DMS 273 treated with DMSO at 0.1 percent for 48 hours (cell line): ENCODE measurements at places on chromosomes 2 and 18.

- no peak for DNase-seq
Observed at GRCh38 chr18:67463829-67464228, 52.7 kb downstream of the DSEL start.

- DNase-seq, result no peak
Observed at GRCh38 chr2:5098286-5098685, 593.9 kb upstream of the SOX11 start.

- DNase-seq, result no peak
Observed at GRCh38 chr2:205767617-205768016, 85.3 kb downstream of the NRP2 start.

DNA sequence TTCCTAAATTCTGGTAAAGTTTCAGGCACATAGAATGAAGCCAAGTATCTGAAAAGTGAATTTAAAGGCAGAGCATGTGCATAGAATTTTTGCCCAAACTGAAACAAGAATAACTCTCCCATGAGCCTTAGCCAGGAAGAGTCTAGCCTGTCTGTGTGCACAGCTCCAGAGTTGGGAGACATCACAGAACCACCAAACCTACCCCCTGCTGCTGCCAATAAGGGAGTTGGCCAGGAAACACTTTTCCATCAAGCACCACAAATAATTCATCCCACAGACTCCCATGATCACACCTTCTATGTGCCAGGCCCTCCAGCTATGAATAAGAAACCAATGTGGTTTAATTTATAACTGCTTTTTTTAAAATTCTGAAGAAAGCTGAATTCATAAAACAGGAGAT is 27.0 kb downstream of the OSR1 start:
- no peak for DNase-seq

DNA sequence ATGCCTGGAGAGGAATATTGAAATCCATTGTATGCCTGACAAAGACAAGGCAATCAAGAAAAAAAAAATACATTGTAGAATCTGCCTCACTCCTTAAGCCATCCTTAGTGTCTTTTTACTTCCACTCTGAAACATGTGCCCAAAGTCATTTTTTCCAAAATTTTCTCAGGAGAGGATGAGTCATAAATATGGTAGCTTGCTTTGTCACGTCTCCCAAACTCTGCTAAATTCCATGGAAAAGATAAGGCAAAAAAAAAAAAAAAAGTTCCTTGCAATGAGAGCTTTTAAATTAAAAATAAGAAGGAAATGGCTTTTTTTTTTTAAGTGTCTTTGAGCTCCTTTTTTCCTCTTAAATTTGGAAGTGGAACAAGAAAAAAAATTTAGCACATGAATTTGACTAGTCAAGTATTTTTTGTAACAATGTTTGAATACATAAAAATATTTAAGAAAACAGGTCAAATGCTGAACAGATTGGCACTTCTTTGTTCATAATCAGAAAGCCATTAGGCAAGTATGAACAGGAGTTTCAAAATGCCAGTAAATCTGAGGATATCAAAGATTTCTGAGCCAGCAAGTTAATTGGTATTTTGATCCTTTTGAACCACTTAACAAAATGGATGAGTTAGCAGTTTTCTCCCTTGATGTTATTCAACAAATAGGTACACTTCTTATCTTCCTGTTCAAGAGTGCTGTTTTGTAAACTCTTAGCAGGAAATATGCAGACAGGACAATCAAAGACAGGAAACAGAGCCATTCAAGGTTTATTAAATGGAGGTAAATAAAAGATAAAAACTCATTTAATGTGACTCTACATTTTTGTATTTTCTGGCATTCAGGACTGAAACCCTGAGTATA is 247.3 kb upstream of the SP5 start:
- peak; percentile 43 for DNase-seq

DNA sequence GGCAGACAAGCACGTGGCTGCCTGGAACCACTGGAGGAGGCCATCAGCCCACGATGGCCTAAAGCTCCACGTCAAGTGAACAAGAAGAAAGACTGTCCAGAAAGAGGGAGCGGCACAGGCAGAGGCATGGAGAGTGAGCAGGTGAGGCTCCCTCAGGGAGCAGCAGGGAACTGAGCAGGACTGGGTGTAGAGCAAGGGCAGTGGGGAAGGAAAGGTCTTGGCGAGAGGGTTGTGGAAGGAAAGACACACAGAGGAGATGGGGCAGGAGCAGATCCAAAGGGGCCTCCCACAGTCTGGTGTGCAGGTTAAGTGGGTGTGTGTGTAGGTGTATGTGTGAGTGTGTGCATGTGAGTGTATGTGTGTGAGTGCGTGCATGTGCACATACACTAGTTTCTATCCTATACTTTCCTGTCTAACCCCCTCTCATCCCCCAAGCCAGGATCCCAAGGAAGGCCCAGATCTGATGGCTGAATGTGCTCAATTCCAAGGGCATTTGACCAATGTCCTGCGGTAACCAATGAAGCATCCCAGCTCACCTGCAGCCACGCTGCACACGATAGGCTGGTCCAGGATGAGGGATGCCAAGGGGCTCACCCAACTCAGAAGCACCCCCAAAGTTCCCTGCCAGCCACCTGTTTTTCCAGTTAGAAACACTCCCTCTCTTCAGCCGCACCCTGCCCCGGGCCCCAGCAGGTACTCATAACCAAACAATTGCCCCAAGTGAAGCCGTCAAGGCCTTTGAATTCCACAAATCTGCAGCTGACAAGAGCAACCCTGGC is 262.5 kb upstream of the RAB6C start:
- DNase-seq, result no peak

DNA sequence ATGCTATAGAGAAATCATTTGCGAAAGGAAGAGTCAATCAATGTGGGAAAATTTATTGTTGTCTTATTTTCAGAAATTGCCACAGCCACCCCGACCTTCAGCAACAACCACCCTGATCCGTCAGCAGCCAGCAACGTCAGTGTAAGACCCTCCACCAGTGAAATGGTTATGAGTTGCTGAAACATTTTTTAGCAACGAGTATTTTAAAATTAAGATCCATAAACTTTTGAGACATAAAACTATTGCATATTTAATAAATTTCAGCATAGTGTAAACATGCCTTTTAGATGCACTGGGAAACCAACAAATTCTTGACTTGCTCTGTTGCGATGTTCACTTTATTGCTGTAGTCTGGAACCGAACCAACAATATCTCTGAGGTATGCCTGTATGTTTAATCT is 887.9 kb downstream of the DCDC2C start:
- no peak for DNase-seq

DNA sequence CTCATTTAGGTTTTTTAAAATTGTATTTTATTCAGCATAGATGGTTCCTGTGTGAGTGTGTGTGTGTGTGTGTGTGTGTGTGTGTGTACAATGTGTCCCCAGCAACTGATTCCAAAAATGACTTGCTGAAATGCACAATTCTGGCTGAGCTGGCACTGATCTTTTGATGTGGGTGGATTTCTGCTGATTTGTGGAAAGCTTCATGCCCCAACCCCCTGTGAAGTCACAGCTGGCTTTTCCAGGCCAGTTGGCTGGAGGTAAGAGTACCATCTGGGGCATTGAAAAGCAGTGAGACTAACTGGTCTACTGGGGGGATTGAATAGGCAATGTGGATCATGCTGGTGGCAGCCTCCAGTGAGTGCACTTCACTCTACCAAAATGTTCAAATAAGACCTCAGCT is 187.2 kb downstream of the LRRTM1 start:
- DNase-seq, result peak; percentile 29

DNA sequence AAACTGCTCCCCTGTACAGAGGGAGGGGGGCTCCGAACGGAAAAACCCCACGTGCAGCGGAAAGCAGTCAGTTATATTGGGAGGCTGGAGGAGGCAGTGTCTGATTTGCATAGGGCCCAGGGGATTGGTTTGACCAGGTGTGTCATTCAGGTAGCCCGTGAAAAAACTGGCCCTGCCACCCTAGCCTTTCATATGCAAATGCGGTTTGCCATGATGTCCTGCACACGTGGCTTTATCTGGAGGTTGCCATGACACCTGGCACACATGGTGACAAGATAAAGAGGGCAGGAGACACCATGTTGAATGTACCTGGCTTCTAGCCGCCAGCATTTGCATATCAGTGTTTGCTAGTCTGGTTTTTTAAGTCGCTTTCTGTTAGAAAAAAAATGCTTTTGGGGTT is 20.5 kb downstream of the SLC25A52 start:
- no peak for DNase-seq

DNA sequence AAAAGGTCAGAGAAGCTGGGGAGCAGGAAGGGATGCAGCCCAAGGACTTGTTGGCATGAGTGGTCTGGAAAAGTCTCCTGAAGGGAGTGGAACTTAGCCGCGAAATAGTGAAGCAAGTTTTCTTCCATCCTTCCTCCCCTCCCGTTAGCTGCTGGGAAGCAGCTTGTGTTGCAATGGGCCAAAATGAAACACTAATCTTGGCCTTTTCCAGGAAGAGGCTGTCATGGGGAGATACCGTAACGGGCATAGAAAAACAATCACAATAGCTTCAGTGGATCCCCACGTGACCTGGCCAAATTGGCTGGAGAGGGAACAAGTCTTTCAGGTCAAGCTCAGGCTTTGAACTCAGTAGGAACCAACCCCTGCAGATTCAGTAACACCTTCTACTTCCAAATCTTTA is 49.3 kb downstream of the SEMA4F start:
- no peak for DNase-seq

DNA sequence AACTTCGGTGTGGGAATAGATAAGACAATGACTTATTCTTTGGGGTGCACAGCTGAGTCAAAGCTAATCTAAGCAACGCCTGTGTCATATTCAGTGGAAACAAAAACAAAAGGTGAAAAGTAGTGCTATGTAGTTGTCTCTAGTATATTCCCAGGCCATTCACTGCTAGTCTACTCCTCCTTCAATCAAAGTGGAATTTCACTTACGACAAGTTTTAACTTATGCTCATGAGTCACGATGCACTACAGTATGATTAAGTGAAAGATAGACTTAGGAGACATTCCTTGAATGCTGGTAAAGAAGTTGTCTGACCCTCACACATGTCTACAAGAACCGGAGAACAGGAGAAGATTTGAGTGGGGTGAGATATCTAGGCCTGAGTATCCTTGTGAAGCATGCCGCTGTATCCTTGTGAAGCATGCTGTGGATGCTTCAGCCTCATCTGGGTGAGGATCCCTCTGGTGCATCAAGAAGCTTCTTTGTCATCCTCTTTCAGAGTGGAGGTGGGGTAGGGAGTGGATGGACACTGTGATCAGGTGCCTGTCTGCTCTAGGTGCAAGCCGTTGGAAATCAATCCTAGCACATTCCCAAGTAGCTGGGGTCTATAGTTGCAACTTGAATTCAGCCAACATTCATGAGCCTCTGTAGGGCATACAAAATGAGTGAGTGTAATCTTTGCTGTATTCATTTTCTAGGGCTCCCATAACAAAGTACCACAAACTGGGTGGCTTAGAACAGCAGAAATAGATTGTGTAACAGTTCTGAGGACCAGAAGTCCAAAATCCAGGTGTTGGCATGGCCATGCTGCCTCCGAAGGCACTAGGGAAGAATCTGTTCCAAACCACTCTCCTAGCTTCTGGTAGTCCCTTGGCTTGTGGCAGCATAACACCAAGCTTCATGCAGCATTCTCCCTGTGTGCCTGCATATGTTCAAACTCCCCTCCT is 173.5 kb upstream of the FN1 start:
- no peak for DNase-seq

- no peak for DNase-seq
Observed at GRCh38 chr2:103464831-103465230, 703.0 kb downstream of the TMEM182 start.

- no peak for DNase-seq
Observed at GRCh38 chr2:19158211-19158610, 200.2 kb downstream of the OSR1 start.

GRCh38 chr2:42458396-42458795 is 35.4 kb downstream of the KCNG3 start:
- no peak for DNase-seq

GRCh38 chr2:132804051-132804450 is 134.0 kb upstream of the LYPD1 start:
- no peak for DNase-seq
